Activated CD4-positive, CD25-positive, alpha-beta regulatory T cell treated with anti-CD3 and anti-CD28 coated beads, Interleukin-2, amount 50 U/mL, for 72 hours (primary cell): ENCODE measurements at places on chromosomes 12 and 14.

GRCh38 chr12:109165599-109165998 is 49.2 kb downstream of the ACACB start:
- no peak for DNase-seq

GRCh38 chr14:25237845-25238244 is 187.9 kb upstream of the STXBP6 start:
- DNase-seq: no peak

GRCh38 chr14:105257464-105257863 is 9.1 kb downstream of the BTBD6 start:
- DNase-seq: no peak

- DNase-seq: peak; percentile 17
Observed at GRCh38 chr14:92500491-92500941, 13.1 kb upstream of the RIN3 start.

GRCh38 chr12:16350682-16351081 is 3.2 kb downstream of the MGST1 start:
- DNase-seq: no peak

DNA sequence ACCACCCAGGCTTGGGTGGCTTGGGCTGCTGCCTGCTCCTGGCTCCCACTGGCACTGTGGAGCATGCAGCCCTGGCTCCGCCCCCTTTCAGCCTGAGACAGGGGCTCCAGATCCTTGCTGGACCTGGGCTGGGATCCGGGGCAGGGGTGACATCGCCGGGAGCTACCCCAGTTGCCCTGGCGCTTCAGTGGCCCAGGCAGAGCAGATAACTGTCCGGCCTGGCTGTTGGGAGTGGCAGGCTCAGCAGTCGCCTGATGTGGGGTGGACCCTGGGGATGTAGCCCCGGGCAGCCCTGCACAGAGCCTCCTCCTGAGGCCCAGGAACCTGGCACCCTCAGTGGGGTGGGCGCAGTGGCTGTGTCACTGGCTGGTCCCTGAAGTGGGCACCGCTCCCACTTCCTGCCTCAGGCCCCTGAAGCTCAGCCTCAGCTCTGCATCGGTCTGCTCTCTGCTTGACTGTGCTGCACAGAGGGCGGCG is 57.9 kb downstream of the FUT8 start:
- no peak for DNase-seq

DNA sequence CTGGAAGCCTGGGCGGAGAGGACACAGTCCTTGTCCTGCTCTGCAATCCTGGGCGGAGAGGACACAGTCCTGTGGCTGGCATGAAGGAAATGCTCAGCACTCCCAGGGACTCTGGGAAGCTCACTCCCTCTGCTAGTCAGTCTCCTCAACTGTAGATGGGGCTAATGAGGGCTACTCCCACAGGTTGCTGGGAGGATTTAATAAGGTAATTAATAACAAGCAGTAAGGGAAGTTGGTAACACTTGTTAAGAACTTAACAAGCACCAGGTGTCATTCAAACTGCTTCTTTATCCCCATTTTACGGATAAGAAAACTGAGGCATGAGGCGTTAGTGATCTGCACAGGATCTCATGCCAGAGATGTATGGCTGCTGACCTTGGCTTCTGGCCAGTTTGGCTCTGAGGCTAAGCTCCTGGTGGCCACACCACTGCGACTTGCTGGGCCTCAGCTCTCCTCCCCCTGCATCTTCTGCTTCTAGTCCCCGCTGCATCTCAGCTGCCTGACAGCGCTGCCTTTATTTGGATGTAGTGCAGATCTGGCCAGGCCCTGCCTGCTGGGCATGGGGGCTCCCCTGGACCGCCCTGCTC is 54.1 kb upstream of the BEGAIN start:
- no peak for DNase-seq

DNA sequence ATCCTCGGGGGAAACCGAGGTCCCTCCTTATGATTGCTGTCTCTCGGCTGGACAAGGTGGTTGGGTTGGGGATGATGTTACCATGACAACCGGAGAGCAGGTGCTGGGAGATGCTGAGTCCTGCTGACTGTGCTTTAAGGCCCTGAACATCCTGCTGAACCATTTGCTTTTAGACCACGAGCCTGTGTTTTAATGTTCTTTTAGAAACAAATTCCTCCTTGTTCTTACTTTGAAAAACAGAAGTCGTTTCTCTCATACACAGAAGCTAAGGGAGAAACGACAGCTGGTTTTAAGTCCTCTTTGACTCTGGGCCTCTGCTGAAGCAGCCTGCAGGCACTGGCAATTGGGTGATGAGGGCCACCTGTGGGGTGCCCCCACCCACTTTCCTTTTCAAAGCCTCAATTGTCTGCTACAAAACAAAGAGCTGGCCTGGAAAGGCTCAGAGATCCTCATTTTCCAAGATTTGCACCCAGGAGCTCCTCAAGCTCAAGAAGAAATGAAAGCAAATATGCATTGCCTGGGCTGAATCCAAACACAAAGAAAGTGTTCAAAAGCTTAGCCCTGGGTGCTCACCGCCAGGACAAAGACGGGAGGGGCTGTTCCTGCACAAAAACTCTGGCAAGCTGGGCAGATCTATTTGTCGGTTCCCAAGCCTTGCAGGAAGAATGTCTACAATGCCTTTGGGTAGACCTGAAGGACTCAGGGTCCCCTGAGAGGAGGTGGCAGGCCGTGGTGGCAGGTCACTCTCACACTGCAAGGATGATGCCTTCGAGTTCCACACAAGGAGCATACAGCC is 90.0 kb upstream of the CLMN start:
- DNase-seq: no peak

GRCh38 chr12:94427501-94428381 is 31.9 kb downstream of the CEP83 start:
- no peak for DNase-seq

DNA sequence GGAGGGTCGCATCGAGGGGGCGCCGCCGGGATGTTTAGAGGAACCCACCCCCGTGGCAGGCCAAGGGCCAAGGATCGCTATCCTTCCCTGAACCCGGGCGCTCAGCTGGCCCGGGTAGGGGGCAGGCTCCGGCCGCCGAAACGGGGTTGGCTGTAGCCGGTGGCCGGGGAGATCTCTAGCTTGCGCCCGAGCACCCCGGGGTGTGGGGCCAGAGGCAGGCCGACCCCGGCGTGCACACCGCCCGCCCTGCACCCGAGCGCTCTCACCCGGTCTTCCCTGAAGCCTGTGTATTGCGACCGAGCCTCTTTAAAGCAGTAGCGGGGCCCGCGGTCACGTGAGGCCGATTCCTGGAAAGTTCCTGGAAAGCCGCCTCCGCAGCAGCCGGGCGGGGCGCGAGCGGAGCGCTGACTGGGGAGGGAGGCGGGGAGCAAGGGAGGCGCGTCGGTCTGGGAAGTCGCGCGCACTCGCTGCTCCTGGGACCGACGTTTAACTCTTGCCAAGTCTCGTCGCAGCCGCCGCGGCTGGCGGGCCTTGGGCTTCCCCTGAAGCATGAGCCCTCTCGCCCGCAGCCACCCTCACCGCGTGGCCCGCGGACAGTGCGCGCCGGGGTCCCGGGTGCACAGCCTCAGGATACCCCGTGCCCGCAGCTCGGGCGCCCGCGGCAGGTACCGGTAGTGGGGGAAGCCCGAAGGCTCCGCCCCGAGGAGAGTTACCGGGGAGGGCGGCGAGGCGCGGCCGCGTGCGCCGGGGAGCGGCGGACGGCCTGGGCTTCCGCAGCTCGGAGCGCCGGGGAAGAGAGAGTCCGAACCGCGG is 1.7 kb upstream of the SOCS2 start:
- DNase-seq: peak; percentile 88

GRCh38 chr12:117279606-117280005 is 81.8 kb downstream of the NOS1 start:
- DNase-seq: no peak

DNA sequence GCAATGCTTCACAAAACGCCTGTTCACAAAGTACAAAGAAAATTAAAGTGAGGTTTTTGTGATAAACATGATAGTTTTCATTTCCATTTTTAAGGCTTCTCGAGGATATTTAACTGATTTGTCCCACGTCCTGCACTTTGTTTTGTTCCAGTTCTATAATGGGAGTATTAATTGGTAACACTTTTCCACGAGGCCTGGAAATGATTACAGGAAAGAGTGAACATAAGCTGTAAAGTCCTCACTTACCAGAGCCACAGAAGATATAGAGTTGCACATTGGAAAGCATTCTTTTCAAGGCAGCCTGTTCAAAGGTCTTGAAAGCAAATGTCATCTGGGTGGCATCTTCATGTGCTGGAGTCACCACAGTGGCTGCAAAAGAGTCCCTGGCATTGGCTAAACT is 1236.6 kb downstream of the BCL11B start:
- no peak for DNase-seq

GRCh38 chr14:44010595-44010994 is 496.5 kb downstream of the FSCB start:
- no peak for DNase-seq

GRCh38 chr14:50059763-50060616 is 56.4 kb downstream of the VCPKMT start:
- DNase-seq: peak; percentile 23

- no peak for DNase-seq
Observed at GRCh38 chr14:76129851-76130576, 21.7 kb upstream of the GPATCH2L start.

DNA sequence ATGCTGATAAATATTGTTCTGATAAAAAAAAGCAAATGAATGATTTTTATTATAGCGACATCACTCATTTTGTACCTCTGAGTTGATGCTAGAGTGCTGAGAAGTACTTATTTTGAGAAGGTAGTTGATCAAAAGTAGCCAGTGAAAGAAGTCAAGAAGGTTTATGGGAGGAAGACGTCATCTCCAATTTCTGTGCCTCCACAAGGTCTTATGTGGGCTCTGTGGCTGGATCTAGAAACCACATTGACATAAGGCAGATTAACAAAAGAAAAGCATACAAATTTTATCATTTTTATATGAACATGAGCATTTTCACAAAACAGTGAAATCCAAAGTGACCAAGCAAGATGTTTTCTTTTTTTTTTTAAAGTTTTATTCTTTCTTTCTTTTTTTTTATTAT is 289.5 kb upstream of the FAR2 start:
- DNase-seq: no peak

DNA sequence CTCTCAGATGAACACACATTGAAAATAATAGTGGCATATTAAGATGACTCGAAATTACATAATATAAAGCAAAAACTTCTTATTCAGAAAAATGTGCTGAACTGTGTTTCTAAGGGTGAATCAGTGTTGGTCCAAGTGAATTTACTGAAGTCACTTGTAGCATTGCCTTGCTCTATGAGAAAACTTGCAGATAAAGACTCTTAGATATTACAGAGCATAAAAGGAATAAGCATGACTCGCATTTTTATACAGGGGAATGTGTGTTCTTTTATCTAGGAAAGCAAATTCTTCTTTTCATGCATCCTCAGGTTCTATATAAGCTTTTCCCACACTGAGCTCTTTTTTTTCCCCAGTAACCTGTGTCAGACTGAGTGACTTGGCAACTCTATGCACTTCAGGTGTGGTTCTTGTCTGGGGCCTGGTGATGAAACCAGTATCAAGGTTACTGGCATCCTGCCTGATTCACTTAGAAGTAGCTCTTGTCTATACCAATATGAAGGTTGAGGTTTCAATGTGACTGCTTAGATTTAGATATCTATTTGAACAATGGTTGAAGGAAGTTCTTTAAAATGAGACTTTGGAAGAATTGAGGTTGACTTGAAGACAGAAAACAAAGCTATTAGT is 76.1 kb downstream of the OTOGL start:
- no peak for DNase-seq

DNA sequence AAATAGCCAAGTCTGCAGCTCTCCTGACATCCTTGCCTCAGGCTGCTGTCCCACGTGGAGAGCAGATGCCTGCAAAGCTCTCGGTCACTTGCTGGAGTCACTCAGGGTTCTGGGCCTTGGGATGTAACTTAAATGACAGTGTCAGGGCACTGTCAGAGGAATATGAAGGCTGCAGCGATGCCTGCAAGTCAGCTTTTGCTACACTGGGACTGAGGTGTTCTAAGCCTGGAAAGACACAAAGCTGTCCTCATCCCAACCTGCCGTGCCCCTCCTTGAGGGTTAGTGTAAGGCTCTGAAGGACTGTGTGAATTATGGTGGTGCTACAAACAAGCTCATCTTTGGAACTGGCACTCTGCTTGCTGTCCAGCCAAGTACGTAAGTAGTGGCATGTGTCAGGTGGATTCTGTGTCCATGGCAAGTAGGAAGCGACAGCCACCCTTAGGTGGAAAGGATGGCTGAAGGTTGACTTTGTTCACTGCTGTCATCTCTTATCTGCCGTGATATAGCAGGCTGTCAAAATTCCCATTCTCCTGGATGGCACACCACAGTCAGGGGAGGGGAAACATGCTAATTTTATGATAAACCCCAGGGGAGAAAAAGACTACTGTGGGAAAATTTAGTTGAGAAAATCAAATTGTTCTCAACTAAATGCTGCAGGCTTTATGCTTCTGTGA is 79.9 kb downstream of the DAD1 start:
- DNase-seq: no peak

DNA sequence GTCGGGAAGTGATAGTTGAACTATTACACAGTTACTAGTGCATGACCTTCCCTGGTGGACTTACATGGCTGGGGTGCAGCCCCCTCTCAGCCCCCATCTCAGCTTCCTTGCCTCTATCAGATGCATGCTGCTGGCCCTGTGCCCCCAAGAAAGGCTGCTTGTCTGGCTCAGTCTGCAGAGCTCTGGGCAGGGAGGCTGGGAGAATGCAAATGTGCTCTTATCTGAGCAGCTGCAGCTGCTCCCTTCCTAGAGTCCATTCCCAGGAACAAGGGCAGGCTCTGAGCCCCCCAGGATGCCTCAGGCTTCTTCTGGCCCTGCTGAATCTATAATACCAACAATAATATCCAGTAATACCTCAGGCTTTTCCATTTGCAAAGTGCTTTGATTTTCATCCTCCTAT is 218.1 kb upstream of the SRRM4 start:
- DNase-seq: no peak

DNA sequence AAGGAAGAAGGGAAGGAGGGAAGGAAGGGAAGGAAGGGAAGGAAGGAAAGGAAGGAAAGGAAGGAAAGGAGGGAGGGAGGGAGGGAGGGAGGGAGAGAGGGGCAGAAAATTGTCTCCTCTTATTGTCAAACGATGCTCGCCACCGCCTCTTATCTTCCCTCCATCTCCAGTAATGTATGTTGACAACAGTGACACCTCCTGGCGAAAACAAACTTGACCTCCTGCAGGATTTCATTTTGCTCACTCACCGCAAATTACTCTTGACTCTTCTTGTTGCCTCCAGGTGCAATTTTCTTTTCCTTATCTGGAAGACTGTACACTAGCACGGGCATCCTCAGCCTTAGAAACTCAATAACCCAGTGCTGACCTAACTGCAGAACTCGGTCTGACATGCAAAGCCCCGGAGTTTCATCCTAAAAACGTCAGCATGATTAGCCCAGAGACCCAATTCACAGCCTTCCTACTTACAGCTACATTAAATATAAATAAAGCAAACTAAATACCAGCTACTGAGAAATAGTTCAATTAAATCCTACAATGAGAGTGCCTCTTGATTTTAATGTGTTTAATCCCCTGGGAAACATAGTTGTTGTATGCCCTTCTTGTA is 512.4 kb upstream of the TMPO start:
- no peak for DNase-seq
